NCI-H2171 treated with DMSO at 0.1 percent for 48 hours (cell line): ENCODE measurements at places on chromosomes 16 and 17.
A peak's percentile ranks its signal among the peaks of the same experiment; 100 is the strongest.

- DNase-seq, result peak; percentile 25
These were observed 25.2 kb downstream of the SREBF1 start for GRCh38 chr17:17811381-17812210.

DNA sequence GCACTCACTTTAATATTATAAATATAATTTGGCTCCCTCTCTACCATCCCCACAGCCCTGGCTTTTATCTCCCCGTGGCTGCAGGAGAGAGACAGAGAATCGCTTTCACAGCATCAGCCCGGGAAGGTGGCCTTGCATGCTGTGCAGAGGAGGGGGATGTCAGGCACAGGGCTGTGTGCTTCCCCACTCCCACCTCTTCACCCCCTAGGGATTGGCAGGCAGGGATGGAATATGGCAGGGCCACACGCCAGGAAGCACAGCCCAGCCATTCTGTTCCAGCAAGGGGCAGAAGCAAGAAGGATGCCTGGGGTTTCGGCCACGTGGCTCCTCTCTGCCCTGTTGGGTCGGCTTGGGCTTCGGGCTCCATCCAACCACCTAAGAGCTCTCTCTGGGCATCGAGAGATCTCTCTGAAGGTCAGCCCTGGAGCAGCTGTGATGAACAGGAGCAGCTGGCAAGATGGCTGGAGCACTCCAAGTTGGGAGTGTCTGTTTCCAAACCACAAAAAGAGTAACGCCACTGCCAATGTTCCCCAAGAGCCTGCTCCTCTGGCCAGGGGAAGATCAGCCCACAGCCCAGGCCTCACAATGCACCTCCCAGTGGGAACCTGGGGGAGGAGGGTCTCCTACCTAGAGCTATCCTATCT lies 223.2 kb downstream of the C16orf78 start:
- DNase-seq, result no peak

DNA sequence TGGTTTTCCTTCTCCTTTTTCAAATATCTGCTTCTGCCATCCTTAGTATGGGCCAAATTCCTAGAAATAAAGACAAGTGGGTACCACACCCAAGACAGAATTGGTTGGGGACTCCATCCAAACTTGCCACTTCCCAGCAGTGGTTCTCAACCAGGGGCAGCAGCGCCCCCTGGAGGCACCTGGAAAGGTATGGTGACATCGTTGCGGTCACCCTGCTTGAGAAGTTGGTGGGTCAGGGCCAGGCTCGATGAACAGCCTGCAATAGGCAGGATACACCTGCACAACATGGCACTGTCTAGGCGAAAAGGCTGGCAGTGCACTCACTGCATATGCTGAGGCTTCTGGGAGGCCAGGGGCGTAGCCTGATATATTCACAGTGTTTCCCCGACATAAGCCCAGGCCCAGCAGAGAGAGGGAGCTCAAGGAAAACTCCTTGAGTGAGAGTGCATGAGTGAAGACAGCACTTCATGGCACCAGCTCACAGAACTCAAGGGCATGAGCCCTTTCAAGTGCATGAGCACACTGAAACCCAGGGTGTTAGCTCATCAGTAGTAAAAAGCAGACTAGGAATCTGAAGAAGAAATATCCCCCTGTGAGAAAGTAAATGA lies 57.7 kb downstream of the CMC2 start:
- DNase-seq, result no peak

DNA sequence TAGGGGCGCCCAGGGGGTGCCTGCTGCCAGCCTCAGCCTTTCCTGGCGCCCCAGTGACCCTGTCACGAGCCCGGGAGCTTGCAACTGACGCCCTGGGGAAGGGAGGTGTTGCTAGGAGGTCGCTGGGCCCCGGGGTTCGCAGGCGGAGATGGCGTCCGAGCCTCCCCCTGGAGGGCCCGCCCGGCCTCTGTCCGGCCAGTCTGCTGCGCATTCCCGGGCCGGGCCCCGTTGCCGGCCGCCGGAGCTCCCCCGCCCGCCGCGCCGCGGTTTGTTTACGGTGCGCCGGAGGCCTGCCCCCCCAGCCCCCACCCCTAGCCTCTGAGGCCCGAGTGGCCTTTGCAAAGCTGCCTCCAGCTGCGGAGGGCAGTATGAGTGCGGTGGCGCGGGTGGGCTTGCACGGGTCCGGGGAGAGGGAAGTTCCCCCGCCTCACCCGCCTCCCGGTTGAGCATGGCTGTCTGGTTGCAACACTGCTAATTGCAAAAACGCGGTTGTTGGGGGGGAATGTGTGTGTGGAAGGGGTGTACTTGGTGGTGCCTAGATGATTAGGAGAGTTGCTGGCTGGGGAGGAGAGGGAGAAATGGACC lies 514 bp downstream of the THRA start:
- no peak for DNase-seq
